Stimulated activated CD4-positive, alpha-beta T cell treated with anti-CD3 and anti-CD28 coated beads, TNF-alpha, amount 100 ng/mL, for 24 hours (primary cell): ENCODE measurements at places on chromosomes 2 and 18.

GRCh38 chr18:45350404-45351156, 264.7 kb upstream of the SLC14A2 start:
- no peak for DNase-seq

GRCh38 chr2:112685271-112685884, 35.4 kb upstream of the NT5DC4 start:
- DNase-seq: no peak

- no peak for DNase-seq
Observed at GRCh38 chr2:153770359-153770991, 101.2 kb upstream of the GALNT13 start.

- no peak for DNase-seq
Observed at GRCh38 chr2:196914867-196915460, 11.5 kb downstream of the PGAP1 start.

DNA sequence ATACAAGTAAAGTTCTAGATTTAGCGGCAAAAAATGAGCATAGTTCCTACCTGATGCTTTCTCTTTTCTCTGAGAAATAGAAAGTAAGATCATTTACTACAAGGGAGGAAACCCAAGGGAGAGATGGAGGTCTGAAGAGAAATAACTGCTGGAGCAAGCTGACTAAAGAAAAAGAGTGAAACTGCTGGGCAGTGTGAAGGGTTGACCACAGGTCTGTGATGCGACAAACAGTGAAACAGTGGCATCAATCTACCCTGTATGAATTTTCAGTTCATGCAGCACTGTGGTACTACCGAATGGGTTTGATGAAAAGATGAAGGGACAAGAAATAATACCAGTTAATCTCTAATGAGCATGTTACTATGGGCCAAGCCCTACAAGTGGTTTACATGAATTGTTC, 52.2 kb downstream of the CUL3 start:
- no peak for DNase-seq

GRCh38 chr18:48765053-48765452, 185.7 kb downstream of the SMAD7 start:
- DNase-seq: no peak

DNA sequence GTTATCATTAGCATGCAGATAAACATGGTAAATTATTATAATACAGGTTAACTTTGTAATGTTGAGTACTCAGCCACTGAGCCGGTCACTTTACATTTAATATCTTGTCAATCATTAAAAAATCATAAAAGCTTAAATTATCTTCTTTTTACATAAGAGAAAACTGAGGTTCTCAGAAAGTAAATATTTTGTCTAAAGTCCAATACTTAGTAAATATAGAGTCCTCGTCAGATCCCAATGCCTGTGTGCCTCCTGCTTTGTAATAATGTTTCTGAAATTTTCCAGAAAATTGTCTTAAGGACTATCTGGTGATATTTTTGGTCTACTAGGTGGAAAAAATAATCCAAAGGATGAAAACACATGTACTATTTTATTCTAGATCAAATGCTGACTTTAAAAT, 116.3 kb upstream of the WDSUB1 start:
- no peak for DNase-seq
